ENCODE measurements at places on chromosomes 2 and 18. TPM values are rescaled to one million over a fixed set of nuclear protein-coding genes. Genes with fewer than 3 reads are reported as not detected.

DNA sequence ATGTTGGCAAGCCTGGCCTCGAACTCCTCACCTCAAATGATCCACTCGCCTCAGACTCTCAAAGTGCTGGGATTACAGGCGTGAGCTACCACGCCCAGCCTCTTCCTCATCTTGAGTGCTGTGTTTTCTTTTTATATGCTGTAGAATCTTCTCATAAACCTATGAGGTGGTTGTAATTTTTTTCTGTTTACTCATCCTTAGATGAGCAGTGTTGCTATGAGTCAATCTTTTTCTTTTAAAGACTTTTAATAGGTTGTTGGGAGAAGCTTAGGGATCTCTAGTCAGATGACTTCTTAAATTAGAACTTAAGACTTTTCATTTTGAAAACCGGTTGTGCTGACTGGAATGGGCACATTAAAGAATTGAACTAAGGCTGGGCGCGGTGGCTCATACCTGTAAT lies 8.7 kb upstream of the AAK1 start:
- no peak for DNase-seq

TEX44 gene
- total RNA-seq = not detected

DNA sequence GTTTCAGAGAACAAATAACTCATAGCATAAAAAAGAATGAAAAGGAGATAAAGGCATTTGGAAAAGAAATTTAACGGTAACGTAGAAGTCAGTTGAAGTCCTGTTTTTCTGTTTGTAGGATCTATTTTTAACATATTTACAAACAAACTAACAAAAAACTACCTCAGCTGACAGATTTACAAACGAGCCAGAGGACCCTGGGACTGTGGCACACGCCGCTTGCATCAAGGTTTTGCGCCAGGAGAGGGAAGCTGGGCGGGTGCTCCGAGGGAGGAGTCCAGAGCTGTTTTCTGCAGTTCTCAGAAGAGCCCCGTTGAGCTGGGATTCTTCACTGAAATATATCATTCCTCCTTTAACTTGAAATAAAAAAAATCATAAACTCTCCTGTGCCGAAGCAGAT lies 13.6 kb upstream of the TMEM18 start:
- DNase-seq = no peak

DNA sequence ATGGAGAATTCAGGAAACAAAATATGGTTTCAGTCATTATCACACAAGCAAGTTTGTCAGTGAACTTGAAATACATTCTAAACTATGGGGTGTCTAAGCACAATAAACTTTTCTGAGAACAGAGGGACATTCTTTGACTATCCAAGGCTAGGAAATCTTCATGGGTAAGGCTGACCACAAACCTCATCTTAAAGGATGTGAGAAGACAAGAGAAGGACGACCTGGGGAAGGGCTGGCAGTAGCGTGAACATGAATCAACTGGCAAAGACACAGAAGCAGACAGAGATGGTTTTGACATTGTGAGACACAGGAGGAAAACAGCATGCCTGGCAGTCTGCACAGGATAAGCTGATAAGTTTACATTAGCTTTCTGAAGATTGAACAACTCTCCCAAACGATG lies 752.4 kb upstream of the SLC8A1 start:
- no peak for DNase-seq

DNA sequence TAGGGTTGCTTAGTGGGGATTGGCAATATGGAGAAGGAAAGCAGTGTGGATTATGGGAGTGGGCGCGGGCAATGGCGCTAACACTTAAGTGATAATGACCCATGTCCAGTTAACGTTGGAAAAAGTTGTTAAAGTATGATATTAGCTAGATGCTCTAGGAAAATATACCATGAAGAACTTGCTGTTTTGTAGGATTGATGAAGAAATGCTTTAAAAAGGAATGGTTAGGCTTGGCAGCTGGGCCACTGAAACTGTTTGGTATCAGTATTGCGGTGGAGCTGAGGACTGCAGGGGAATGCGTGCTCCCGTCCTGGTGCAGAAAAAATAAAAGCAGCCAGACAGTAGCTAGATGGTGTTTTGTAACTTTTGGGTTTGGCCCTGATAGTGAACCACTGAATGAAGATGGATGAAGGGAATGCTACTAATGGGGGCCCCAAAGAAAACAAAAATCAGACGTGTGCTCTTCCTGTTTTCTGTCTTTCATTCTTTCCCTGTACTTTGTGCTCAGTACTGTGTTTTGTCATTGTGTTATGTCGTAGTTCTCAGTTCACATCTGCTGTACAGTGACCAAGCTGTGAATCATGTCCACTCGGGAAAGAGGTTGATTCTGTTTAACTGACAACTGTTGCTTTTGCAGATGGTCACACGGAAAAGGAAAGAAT lies 999 bp downstream of the INSIG2 start:
- DNase-seq = no peak

LAPTM4A gene
- total RNA-seq = 196 TPM

DNA sequence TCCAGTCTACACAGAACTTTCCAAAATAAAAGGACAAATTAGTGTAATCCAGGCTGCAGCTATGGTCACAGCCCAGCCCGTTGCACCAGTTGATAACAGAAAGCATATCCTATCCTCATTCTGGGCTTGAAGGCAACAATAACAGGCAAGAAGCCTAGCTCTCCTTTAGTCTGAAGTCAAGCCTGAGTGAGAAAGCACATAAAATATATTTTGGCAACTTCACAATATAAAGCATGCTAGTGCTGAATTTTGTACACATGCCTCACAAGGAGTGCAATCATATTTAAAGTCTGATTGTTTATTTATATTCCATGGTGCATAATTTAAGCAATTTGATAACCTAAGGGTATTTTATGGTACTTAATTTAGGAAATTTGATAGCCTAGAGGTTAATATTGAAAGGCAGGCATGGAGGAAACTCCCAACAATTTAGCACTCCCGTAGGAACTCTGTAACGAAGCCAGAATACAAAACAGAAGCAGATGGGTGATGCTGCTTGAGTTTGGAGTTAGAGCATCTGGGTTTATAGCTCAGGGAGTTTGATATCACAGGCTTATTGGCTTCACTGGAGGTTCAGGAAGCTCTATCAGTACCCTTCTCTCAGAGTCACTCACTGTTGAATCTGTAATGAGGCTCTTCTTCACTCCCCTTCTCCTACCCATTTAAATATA lies 1199.1 kb upstream of the GYPC start:
- no peak for DNase-seq

MC4R gene
- total RNA-seq = not detected

LRATD1 gene
- 9.0 TPM for total RNA-seq

GRCh38 chr2:196142825-196143224 lies 28.6 kb downstream of the STK17B start:
- no peak for DNase-seq

- no peak for DNase-seq
These were observed 185.9 kb upstream of the KLHL14 start for GRCh38 chr18:32958746-32959145.

GDF7 gene
- 0.81 TPM for total RNA-seq

DNA sequence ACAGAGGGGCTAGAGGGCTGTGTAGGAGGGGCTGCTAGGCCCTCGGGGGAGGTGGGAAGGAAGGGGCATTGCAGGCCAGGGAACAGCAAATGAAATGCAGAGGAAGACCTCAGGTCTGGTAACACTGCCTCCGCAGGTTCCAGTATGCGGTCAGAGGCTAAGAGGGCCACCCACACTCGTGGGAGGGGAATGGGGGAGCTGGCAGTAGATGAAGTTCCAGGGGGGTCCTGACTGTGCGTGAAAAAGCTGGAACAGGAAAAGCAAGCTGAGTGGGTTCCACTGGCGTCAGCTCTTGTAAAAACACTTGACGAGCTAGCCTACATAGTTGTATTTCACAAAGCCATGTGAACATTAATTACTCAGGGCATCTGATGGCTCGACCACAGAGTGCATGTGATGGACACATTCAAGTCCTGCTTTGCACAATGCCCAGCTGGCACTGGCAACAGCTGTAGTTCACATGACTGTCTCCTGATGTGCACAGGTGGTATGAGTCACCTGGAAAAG lies 29.0 kb upstream of the PTPN4 start:
- DNase-seq = peak; percentile 84

GRCh38 chr2:49403637-49404036 lies 249.3 kb upstream of the FSHR start:
- no peak for DNase-seq

UNC50 gene
- total RNA-seq = 43.8 TPM

DNA sequence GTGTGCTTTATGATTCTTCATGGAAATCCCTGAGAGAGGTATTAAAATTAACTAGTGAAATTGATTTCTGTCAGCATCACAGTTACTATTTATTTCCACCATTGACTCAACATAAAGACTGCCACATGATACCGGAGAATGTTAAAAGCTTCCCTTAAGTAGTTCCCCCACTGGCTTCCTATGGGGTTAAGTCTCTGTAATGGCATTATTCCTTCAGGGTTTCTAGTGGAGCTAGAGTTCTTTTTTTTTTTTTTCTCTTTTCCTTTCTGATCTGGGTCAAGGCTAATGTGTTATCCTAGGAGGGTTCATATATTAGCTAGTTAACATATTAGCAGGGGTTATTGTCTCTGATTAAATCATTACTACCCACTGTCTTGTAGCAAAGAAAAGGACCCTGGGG lies 1919.1 kb upstream of the PIK3C3 start:
- DNase-seq = no peak

POTEC gene
- not detected for total RNA-seq

DNA sequence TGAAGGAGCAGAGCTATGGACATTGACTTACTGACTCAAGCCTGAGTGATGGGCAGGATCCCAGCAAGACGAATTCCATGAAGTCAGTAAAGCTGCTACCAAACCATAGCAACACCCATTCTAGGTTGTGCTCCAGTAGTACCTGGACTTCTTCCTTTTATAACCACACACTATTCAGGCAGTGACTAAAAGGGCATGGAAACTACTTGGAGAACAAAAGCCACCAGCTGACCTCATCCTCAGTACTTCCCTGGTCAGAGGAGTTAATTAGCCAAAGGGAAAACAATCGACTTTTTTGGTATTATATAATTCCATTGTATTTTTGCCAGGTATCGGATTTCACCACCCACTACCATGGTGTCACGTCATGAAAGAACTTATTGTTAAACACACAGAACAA lies 237.1 kb downstream of the TTC32 start:
- no peak for DNase-seq

CHRND gene
- not detected for total RNA-seq

CD207 gene
- total RNA-seq = not detected

DNA sequence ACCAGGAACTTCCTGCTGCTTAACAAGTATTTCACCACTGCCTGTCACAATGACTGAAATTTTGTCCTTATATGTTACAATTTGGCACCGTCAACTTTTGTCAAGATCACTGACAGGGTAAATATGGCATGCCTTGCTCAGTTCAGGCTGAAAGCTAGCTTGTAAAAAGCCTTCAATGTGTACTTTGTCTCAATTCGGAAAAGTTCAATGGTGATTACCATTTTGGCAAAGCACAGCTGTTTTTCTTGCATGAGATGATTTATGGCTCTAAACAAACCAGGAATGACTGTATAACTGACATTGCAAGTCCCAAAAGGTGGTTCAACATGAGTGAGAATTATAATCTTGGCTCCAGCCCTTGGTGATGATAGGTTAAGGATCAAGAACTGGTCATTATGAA lies 1255.2 kb downstream of the CNTNAP5 start:
- DNase-seq = no peak

TUBA4B gene
- 3.4 TPM for total RNA-seq

GRCh38 chr2:119860924-119861323 lies 101.2 kb downstream of the PTPN4 start:
- no peak for DNase-seq

DNA sequence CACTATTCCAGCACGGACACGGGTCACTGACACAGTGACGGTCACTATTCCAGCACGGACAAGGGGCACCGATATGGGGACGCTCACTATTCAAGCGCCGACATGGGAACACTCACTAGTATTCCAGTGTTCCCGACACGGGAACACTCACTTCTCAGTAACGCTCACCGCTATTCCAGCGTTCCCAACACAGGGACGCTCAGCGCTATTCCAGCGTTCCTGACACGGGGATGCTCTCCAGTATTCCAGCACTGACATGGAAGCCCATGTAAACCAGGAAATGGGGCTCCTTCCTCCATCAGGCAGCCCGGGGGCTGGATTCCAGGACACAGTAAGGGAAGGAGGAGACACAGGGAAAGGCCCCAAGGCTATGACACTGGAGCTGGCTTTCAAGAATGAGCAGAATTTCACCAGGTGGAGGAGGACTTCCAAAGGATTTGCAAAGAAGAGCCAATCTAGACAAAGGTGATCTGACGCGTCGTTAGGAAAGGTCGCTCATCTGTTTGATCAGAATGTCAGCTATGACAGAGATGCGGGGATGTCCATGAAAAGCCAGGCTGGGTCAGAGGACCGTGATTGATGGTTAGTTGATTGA lies 196.1 kb downstream of the EIPR1 start:
- DNase-seq = no peak

GRCh38 chr2:214077727-214078126 lies 333.1 kb upstream of the VWC2L start:
- no peak for DNase-seq

PRKAG3 gene
- not detected for total RNA-seq

AFF3 gene
- total RNA-seq = 85.8 TPM

DNA sequence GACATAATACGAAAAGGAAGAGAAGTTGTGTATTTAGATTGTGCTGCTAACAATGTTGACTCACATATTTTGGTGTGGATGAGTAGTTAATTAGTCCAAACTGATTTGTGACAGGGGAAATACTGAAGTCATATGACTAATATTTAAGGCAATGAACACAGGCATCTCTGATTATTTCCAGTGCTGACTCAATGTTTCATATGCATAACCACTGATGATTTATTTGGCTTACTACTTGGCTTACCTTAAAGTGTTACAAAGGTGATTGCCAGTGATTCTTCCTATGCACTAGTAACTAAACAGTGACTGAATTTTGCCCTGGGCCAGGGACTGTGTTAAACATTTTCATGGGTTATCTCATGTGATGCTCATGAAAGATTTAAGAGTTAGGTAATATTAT lies 722.6 kb downstream of the METTL4 start:
- DNase-seq = no peak

- DNase-seq = no peak
These were observed 108.5 kb downstream of the PXDN start for GRCh38 chr2:1635823-1636222.

DNA sequence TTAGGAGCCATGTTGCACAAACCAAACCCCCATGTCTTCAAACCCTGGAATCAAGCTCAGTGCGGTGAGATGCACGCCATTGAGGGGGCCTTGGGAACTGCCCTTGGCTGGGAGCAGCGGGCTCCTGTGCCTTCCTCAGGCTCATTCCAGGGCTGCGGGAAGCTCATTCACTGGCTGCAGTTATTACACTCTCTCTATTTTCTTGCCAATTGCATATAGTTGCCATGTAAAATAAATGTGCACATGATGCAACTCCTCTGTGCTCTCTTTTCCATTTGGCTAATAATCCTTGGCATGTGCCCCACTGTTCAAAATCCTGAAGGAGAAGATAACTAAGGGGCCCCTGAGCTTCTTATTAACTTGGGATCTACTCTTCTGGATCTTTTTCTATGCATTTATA lies 74.7 kb downstream of the KCTD1 start:
- DNase-seq = peak; percentile 12
